ENCODE measurements at places on chromosomes 7 and 10.

DNA sequence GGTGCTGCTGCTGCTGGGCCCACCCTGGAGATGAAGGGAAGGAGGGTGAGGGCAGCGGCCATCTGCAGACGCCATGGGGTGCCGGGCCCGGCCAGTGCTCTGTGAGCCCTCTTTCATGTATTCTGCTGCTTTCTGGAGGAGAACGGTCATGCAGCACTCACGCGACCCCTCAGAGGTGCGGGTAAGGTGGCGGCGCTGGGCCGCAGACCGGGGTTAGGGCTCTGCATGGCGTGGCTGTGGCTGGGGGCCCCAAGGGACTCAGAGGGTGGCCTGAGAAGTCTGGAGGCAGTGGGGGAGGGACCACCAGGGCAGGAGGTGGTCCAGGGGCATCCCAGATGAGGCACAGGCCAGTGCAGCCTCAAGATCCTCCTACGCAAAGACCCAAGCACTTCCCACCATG lies 275.5 kb downstream of the ELFN1 start:
- DNase-seq: no peak

DNA sequence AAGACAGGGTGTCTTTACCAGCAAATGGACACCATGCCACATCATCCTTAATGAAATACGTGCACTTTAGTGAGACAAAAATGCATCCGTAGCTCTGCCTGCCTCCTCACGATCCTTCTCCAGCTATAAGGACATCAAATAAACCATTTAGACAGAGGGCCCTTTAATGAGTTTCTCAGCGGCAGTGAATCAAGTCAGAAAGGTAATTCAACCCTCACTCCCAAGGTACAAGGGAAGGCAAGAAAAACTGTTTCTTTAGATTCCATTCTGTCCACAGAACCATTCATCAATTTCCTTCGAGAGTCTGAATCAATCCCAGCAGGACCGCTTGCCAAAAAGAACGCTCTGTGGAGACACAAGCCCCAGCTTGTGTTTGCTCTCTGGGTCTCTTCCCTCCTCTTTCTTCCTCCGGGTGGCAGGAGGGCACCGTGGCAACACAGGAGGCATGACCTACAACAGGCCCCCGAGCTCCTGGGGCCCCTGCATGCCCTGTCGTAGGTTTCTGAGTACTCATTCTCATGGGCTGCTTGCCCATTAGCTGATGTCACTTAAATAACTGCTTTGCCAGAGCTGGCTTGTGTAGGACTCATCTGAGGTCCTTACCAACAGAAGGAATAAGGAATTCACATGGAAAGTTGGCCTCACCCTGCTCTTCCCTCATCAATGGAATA lies 297.8 kb upstream of the PRKCQ start:
- no peak for DNase-seq

DNA sequence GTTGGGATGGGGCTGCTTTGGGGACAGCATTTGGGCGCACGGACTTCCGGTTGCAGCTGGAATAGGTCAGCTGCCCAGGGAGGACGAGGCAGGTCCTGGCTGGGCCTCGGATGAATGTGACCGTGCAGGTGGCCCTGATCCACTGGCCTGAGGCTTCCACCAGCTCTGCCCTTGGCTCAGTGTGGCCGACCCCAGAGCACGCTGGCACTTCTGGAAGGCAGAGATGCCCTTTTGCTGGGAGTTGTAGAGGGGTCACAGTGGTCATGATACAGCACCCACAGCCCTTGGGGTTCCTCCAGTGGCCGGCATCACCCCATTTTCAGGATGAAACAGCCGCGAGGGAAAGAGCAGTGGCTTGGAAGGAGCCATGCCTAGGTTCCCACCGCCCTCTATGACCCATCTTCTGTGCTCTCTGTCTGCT lies 19.0 kb downstream of the ADCY1 start:
- DNase-seq: no peak

DNA sequence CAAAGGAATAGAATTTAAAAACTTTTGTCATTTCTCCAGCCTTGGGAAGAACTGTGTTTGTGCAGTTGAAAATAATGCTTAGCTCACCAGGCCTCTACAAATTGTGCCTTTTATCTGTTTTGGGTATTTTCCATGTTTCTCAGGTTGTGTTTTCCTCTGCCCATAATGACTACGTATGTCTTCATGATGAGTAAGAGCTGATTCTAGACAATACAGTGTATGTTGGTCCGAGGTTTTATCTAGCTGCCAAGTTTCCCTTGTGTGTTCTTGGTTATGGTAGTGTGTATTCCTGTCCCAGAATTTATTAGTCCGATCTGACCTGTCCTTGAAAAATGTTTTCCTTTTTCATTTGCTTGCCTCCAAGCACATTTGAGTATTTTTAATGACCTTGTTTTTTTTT lies 83.7 kb upstream of the GLCCI1 start:
- DNase-seq: no peak

GRCh38 chr7:79683185-79683890 lies 229.9 kb upstream of the MAGI2 start:
- no peak for DNase-seq

GRCh38 chr10:33066558-33067236 lies 108.7 kb upstream of the ITGB1 start:
- DNase-seq: no peak

Data from activated T-helper 1 cell treated with anti-CD3 and anti-CD28 coated beads, Interleukin-2, amount 50 U/mL, for 16 hours (primary cell).